ENCODE measurements at places on chromosomes 5 and 9.

DNA sequence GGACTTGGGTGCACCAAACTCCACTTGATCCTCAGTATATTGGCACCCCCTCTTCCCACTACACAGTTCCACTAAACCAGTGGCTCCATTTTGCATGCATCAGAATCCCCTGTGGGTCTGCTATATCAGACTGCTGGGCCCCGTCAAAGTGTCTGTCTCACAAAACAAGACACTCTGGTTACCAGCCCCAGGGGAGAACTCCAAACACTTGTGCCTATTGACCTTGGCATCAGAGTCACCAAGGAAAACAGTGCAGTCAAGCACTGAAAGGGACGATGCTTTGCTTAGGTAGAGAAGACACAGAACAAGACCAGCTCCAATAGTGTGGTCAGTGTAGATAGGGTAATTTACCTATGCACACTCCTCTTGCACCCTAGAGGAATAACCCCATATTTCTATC, 205.8 kb upstream of the RAI14 start:
- DNase-seq: no peak

DNA sequence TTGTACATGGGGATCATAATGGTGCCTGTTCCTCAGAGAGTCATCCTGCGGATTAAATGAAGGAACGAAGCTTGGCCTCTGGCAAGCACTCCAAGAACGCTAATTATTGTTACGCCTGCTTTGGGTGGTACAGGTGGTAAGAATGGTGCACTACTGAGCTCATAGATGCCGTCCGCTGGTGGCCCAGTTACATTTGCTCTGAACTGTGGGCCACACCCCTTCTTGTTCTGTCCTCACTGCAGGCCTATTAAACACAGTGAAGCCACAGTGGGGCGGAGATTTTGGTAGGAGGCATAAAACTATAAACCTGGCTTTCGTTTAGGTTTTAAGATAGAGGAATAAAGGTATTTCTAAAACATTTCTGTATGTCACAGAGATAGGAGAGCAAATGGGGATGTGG, 40.6 kb upstream of the FER start:
- no peak for DNase-seq

- DNase-seq: no peak
These were observed 1.2 kb downstream of the C9orf72 start for GRCh38 chr9:27572061-27572460.

GRCh38 chr5:19241690-19242089, 746.3 kb downstream of the CDH18 start:
- peak; percentile 8 for DNase-seq

- DNase-seq: no peak
These were observed 9.1 kb downstream of the MAN1B1 start for GRCh38 chr9:137095664-137096517.

GRCh38 chr5:176474476-176474875, 26.3 kb downstream of the FAF2 start:
- DNase-seq: peak; percentile 16

DNA sequence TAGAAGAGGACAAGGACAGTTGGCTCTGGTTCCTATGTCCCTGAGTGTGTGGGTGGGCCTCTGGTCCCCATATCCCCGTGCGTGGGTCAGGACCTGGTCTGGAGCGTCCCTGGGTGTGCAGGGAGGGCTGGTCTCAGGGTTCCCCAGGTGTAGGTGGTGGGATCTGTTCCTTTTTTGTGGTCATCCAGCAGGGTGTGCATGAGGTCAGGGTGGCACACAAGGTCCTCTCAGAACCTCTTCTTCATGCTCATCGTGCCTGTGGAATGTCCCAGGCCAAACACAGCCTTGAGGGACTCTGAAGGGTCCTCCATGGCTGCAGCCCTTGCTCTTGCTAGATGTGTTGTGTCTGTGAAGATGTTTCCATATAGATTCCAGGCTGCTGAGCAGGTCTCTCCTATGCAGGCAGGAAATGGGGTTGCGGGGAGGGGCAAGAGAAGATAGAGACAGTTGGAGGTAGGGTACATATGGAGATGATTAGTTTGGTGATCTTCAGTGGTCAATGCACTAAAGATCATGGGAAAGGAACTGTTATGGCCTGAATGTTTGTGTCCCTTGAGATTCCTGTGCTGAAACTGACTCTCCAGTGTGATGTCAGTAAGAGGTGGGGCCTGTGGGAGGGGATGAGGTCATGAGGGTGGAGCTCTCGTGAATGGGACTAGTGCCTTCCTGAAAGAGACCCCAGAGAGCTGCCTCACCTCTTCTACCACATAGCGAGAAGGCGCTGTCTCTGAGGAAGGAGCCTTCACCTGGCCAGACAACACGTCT, 53.1 kb downstream of the NXNL2 start:
- no peak for DNase-seq

DNA sequence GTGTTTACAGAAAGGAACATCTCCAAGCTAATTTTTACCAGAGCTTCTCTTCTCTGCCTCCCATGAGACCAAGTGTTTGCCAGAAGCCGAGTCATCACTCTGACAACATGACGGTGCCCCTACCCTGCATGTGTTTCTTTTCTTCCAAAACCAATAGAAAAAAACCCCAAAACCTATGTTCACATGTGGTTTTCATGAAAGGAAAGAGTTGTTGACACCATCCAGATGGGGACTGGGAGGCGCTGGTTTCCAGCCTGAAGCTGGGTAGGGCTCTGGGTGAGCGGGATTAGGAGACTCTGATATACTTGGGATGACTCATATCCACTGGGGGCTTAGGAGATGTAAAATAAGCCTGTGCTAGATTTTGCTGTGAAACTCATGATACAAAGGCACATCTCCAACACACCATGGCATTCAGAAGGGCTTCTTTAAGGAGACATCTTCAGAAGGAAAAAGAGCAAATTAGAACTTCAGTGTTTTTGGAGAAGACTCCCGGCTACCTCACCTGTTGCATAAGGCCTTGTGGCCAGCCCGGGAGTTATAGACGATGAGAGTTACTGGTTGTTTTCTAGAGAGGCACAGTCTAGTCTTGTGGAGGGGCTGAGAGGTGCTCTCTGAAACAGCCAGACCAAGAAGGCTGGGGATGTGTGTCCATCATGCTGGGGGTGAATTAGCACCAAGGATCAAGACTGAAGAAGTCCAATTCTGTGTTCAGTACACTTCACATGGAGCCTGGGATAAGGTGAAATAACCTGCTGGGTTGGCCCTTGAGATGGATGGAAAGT, 108.9 kb upstream of the LHFPL2 start:
- no peak for DNase-seq

- peak; percentile 36 for DNase-seq
These were observed 47.1 kb upstream of the CTSL start for GRCh38 chr9:87678650-87679355.

GRCh38 chr9:75911390-75911789, 20.9 kb downstream of the PCSK5 start:
- DNase-seq: no peak

DNA sequence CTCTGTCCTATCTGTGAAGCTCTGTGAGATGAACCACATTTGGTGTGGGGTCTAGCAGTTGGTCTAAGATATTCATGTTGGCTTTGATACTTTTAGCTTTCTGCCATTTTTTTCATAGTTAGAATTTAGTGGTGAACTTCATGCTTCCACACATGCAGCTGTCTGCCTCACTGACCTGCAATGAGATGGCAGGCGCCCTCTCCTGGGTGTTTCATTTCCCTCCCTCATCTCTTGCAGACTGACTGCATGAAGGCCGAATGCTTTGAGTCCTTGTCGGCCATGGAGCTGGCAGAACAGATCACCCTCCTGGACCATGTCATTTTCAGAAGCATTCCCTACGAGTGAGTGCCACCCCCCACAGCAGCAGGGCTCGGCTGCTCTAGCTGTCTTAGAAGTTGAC, 26.1 kb upstream of the CKMT2 start:
- DNase-seq: no peak

DNA sequence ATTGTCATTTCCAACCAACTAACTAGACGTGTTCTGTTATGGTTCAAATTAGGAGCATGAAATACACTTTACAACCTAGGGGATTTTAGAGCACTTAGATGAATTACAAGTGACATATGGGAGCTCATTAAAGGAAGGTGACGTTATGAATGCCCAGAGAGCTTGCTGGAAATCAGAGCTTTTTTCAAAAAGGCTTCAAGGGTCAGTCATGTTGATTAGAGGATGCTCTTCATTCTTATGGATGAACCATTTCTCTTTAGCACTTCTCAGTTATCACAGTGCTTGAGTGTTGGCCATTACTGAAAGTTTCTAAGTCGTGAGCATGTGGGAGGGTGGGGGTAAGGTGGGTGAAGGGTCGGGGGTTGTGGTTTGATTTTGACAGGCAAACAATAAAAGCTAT, 1245.5 kb upstream of the DMAC1 start:
- DNase-seq: no peak

GRCh38 chr9:75937521-75938258, 47.2 kb downstream of the PCSK5 start:
- DNase-seq: no peak

GRCh38 chr9:72812559-72813111, 140.2 kb downstream of the ALDH1A1 start:
- DNase-seq: no peak

GRCh38 chr5:159021901-159022556, 77.7 kb downstream of the EBF1 start:
- DNase-seq: no peak

DNA sequence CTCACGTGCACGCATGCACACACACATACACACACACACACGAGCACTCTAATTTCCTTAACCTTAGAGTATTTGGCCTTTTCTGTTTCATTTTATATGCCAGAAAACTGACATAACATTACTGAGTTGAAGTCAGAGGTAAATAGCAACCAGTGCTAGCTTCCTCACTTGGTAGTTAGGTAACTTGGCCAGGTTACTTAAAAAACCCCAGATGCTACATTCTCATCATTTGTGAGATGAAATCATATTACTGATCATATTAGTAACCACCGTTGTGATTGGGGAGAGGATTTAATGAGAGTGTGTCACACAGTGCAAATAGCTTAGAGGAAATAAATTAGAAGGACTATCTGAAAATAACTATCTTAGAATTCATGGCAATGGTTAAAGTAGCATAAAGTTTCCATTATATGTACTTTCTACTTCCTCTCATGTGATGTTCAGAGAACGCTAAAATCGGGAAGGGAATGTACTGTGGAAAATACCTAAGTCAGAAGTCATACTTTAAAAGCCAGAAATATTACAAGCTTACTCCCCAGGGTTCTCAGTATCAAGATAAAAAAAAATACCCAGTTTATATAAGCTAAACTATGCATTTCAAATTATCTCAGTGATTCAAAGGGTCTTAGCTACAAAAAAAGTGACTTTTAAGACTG, 120.5 kb downstream of the TUSC1 start:
- no peak for DNase-seq

DNA sequence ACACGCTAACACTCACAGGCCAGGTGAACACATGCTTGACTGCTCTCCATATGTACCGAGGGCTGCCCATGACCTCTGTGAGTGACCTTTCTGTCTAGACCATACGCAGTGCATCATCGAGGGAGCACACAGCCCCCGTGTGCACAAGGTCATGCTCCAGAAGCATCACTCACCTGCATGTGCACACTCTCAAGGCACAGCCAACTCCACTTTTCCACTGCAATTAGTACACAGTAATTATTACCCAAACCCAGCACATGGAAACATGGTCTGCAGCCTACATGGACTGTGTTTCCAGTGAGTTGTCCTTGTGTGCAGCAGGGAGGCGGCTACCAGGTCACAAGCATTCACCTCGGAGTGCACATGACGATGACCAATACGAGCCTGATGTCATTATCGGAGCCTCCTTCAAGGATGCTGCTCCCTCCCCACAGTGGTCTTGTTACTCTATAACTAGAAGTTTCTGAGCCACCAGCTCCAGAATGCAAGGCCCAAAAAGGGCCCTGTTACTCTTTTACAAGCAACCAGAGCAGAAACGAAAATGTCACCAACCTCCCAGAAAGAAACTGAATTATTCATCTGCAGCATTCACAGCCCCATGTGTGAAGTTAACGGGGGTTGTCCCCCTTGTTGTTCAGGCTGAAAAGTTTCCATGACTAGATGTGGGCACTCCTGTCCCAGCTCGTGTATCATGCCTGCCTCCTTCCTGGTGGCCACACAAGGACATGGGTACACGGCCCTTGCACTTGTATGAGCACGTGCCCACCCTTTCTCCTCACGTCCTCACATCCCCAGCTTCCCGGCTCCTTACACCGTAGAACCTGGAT, 31.2 kb downstream of the SEMA4D start:
- no peak for DNase-seq

GRCh38 chr5:130937046-130937445, 228.0 kb downstream of the HINT1 start:
- no peak for DNase-seq

DNA sequence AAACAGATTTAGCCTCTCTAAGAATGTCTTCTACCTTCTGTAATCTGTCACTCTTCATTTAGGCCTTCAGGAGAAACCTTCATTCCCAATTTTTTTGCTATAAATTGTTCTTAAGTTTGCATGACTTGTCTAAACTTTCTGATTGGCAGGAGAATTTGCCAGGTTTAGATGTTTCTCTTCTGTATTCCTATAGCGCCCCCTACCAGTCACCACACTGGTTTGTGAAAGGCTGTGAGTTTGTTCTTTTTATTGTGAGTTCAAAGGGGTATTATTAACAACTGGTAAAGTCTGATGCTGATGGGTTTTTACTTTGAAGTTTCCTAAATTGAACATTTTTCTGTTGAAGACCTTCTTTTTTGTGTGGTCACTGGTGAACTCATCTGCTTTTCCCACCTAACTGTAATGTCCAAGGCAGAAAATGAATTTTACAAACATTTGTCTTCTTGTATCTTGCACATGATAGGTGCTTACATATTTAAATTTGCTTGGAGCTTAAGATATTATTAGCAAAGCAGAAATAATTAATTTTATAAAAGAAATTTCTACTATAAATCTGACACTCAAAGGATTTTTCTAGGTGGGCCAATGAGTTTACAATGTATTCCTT, 18.4 kb upstream of the F2RL2 start:
- peak; percentile 41 for DNase-seq

DNA sequence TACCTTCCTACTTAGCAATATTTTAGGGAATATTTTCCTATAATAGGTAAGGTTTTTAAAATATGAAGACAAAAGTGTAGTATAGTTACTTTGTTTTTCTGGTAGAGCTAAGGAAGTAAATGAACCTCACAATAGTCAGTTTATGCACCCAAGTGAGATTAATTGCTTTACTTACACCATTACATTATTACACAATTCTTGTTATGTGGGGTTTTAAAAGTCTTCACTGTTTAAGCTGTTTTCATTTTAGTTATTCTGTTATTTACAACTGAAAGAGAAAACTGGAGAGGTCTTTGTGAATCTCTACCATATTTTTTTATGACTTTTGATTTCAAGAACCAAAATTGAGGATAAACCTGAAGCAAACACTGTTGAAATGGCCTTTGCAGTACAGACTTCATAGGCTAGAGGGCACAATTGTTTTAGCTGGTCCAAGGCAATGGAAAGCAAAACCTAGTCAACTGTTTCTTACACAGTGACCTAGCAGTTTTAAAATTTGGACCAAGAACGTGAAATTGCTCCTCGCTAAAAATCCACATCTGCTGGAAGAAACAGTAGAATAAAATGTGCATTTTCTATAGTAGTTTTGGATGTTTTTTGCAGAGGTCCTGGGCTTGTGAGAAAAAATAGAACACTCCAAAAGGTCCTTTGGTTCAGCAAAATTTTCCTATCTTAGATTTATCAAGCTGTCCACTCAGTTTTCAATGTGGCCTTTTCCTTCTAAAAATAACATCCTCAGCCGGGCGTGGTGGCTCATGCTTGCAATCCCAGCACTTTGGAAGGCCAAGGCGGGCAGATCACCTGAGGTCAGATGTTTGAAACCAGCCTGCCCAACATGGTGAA, 66.4 kb upstream of the FER start:
- peak; percentile 56 for DNase-seq

GRCh38 chr5:22598796-22599195, 254.3 kb downstream of the CDH12 start:
- DNase-seq: no peak
